ENCODE measurements at places on chromosomes 1 and 21.

DNA sequence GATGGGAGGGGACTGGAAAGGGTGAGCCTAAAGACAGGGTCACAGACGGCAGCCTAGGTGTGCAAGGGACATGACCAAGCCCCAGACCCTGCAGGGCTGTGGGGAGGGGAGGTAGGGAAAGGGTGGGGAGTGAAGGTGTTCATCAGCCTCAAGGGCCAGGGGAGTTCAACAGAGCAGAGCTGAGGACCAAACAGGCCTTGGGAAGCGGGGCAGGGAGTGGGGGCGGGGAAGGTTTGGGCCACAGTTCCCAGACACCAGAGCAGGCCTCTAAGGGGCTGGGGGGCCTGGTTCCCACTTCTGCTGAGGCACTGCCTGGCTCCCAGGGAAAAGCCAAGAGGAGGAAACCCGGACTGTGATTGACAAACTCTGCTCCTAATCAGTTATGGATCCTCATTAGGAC lies 456.3 kb downstream of the MATN1 start:
- no peaks in the 10 kb centered on the region for H3K36me3 ChIP-seq
- H3K27ac ChIP-seq, result no peak overlapping the region
- no peak overlapping the region for H3K4me3 ChIP-seq
- no peaks in the 10 kb centered on the region for H3K27me3 ChIP-seq
- no peak for DNase-seq
- H3K4me1 ChIP-seq, result no peaks in the 10 kb centered on the region

GRCh38 chr1:28144203-28145135 lies 32.0 kb downstream of the PTAFR start:
- H3K36me3 ChIP-seq, result no peaks in the 10 kb centered on the region
- no peaks in the 10 kb centered on the region for H3K27me3 ChIP-seq
- no peak overlapping the region for H3K27ac ChIP-seq
- DNase-seq, result no peak

- no peaks in the 10 kb centered on the region for H3K27me3 ChIP-seq
- no peak for DNase-seq
- no peak overlapping the region for H3K27ac ChIP-seq
- no peak overlapping the region for H3K4me3 ChIP-seq
Observed at GRCh38 chr21:9753943-9754342, 767.4 kb upstream of the TPTE start.

GRCh38 chr1:179810367-179810715 lies 67.2 kb downstream of the FAM163A start:
- DNase-seq, result no peak
- no peaks in the 10 kb centered on the region for H3K4me1 ChIP-seq
- no peak overlapping the region for H3K4me3 ChIP-seq
- no peaks in the 10 kb centered on the region for H3K36me3 ChIP-seq
- H3K27ac ChIP-seq, result no peak overlapping the region
- H3K27me3 ChIP-seq, result no peaks in the 10 kb centered on the region

- H3K27ac ChIP-seq, result no peak overlapping the region
- peaks cover 9% of the 10 kb centered on the region for H3K27me3 ChIP-seq
- H3K36me3 ChIP-seq, result no peaks in the 10 kb centered on the region
Observed at GRCh38 chr1:165456114-165456513, 11.2 kb upstream of the RXRG start.

DNA sequence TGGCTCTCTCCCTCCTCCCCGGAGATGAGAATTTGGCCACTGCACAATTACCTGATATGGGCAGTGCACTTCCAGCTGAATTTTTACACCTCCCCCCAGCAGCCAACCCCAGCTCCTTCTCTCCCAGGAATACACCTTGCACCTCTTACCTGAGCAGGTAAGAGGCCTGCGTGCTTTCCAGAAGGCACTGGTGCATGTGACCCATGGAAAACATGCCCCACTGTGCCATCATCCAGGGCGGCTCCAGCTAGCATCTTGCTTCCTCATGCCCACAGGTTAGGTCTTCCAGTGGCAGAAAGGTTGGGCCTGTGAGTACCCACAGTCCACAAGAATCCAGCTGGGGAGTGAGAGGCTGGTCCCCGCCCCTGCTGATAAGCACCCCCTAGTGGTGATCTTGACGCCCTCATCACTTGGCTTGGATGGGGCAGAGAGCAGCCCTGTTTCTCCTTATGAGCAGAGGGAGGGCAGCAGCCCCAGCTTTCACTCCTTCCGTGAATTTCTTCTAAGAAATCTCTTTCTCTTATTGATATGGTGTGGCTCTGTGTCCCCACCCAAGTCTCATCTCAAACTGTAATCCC lies 57.8 kb downstream of the EDARADD start:
- no peak for DNase-seq
- no peaks in the 10 kb centered on the region for H3K27me3 ChIP-seq
- no peaks in the 10 kb centered on the region for H3K4me1 ChIP-seq

DNA sequence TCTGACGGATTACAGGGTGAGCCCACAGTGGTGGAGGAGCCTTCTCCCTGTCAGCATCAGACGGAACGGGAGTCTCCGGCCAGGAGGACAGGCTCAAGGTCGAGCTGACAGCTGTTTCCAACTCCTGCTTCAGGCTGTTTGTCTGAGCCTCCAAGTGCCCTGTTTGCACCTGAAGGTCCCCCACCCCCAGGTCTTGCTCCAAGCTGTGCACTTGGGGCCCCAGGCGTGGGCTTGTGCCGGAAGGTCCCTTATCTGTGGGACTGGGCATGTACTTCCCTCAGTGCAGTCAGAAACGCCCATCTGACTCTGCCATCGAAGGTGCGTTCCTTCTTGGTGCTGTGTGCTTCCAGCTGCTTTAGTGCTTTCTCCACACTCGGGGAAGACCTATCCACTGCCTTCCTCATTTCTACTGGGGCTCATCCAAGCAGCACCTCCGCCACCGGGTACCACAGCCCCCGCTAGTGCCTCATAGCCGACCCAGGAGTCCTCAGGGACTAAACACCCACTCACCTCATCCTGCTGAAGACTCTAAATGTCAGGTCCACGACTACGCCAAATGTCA lies 29.5 kb upstream of the CR2 start:
- no peaks in the 10 kb centered on the region for H3K36me3 ChIP-seq
- H3K4me3 ChIP-seq, result no peak overlapping the region
- no peaks in the 10 kb centered on the region for H3K4me1 ChIP-seq
- no peak overlapping the region for H3K27ac ChIP-seq
- no peak for DNase-seq

DNA sequence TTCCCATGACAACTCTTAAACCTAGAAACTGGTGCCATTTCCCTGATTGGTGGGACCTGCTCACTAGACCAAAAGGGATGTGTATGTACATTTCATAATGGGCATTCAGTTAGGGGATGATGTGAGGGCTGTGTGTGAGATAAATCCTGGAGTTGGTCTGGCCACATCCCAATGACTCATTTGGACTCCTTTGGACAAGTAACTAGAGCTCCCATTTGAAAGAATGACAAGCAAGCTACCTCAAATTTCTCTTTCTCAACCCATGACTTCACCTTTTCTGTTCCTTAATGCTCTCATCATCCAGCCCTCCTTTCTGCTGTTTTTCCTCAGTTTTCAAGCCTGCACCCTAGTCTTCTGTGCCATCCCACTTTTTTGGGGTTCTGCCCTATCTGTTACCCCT lies 27.9 kb downstream of the EBNA1BP2 start:
- DNase-seq, result no peak
- no peak overlapping the region for H3K27ac ChIP-seq
- peaks cover 7% of the 10 kb centered on the region for H3K4me1 ChIP-seq
- H3K4me3 ChIP-seq, result no peak overlapping the region
- no peaks in the 10 kb centered on the region for H3K27me3 ChIP-seq

DNA sequence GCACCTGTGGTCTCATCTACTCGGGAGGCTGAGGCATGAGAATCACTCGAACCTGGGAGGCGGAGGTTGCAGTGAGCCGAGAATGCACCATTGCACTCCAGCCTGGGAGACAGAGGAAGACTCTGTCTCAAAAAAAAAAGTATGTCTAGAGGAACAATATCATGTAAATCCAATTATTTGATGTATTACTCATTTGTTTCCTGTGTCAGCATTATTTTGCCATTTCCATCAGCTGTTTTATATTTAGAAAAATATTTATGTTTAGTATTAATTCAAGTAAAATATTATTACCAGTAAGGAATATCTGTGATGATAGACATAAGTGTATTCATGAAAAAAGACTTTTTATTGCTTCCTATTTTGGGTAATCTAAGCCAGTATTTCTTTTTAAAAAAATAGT lies 13.0 kb downstream of the TDRKH start:
- no peak for DNase-seq
- no peaks in the 10 kb centered on the region for H3K27me3 ChIP-seq
- no peaks in the 10 kb centered on the region for H3K36me3 ChIP-seq
- no peak overlapping the region for H3K27ac ChIP-seq

DNA sequence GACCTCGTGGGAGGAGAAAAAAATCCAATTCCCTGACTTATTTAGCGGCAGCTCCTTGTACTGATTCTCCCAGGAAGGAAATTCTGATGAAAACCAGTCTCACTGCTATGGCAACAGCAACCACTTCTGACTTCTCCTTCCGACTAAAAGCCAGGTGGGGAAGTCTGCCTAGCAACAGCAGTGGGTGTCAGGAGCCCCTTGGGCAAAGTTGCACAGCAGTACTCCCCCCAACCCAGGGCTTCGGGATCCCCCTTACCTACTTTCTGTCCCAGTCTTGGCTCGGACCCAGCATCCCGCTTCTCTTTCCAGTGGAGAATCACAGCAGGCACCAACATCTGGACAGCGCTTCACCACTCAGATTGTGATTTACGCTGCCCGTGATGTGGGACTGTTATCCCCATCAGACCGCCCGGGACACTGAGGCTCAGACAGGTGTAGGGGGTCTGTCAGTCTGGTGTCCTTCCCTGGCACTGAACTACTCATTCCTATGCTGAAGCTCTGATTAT lies 24.6 kb downstream of the NKAIN1 start:
- no peak for DNase-seq
- H3K27ac ChIP-seq, result no peak overlapping the region
- H3K36me3 ChIP-seq, result no peaks in the 10 kb centered on the region

DNA sequence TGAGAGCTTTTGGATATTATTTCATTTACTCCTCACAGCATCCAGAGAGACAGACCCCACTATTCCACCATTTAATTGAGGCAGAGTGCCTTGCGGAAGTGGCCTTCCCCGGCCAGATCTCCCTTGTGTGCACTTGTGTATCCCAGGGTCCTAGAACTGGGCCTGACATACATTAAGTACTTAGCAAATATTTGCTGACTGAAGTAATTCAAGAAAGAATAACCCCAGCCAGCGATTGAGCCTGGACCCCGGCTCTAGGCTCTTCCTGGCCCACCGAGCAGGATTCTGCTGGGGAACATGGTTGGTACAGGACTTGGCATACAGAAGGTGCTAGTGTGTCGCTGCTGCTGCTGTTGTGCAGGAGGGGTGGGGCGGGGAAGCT lies 8.4 kb downstream of the DMRTA2 start:
- H3K4me3 ChIP-seq, result no peak overlapping the region
- H3K27me3 ChIP-seq, result no peaks in the 10 kb centered on the region
- H3K36me3 ChIP-seq, result no peaks in the 10 kb centered on the region
- peaks cover 5% of the 10 kb centered on the region for H3K4me1 ChIP-seq
- H3K27ac ChIP-seq, result no peak overlapping the region
- DNase-seq, result no peak

GRCh38 chr1:3174487-3175247 lies 105.7 kb downstream of the PRDM16 start:
- no peaks in the 10 kb centered on the region for H3K36me3 ChIP-seq
- no peak for DNase-seq
- no peak overlapping the region for H3K4me3 ChIP-seq
- peak overlapping the region; percentile 43 for H3K27ac ChIP-seq

- no peaks in the 10 kb centered on the region for H3K36me3 ChIP-seq
- peak overlapping the region; percentile 86 for H3K4me3 ChIP-seq
- peaks cover 5% of the 10 kb centered on the region for H3K4me1 ChIP-seq
- no peaks in the 10 kb centered on the region for H3K27me3 ChIP-seq
- no peak overlapping the region for H3K27ac ChIP-seq
Observed at GRCh38 chr1:64472805-64473204, 2.9 kb downstream of the CACHD1 start.

DNA sequence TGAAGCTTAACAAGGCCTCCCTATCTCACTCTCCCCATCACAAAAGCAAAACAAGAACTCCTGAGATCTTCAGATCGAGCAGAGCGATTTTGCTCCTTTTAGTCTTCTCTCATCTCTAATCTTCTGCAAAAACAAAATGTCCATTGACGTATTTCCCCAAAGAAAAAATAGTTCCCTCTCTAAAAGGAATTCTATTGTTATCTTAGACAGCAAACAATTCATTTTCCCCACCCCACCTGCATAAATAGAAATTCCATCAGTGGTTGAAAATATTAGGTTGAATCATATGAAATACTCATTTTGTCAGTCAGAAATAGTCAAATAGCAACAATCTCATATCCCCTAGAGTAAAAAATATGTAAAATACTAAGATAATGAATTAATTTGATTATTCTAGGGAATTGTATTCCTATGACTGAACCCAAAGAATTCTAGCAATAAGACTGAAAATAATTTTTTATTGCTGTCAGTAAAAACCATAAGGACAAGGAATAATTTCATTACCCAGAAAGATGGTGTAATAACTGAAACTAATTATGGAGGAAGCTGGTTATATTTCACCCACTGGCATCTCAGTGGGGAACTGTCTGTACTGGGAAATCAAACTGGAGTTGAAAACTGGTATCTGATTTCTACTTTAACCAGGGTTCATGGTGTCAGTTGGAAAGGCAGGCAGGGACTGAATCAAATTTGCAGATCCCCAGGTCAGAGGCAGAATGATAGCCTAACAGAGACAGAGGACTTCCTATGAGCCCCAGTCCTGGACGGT lies 51.3 kb downstream of the RHOU start:
- DNase-seq, result no peak
- H3K36me3 ChIP-seq, result no peaks in the 10 kb centered on the region
- H3K27me3 ChIP-seq, result no peaks in the 10 kb centered on the region
- H3K27ac ChIP-seq, result no peak overlapping the region

- no peak for DNase-seq
- H3K36me3 ChIP-seq, result no peaks in the 10 kb centered on the region
- H3K27me3 ChIP-seq, result peaks cover 7% of the 10 kb centered on the region
- H3K27ac ChIP-seq, result peak within 1 kb of the TSS; percentile 57
Observed at GRCh38 chr1:79006564-79006963, at the start of gene ADGRL4. Gene ADGRL4 (minus strand): TSS chr1:79006730. CDS start chr1:79006654, 76 bp downstream.

GRCh38 chr1:2427051-2427450 lies 14.7 kb upstream of the PEX10 start:
- H3K36me3 ChIP-seq, result no peaks in the 10 kb centered on the region
- no peaks in the 10 kb centered on the region for H3K27me3 ChIP-seq
- peaks cover 50% of the 10 kb centered on the region for H3K4me1 ChIP-seq
- H3K4me3 ChIP-seq, result no peak overlapping the region
- no peak overlapping the region for H3K27ac ChIP-seq

GRCh38 chr21:46153247-46154154 lies 1.9 kb downstream of the FTCD start:
- H3K27me3 ChIP-seq, result no peaks in the 10 kb centered on the region
- H3K4me1 ChIP-seq, result peaks cover 9% of the 10 kb centered on the region
- DNase-seq, result no peak
- no peak overlapping the region for H3K27ac ChIP-seq
- no peak overlapping the region for H3K4me3 ChIP-seq
- H3K36me3 ChIP-seq, result no peaks in the 10 kb centered on the region

DNA sequence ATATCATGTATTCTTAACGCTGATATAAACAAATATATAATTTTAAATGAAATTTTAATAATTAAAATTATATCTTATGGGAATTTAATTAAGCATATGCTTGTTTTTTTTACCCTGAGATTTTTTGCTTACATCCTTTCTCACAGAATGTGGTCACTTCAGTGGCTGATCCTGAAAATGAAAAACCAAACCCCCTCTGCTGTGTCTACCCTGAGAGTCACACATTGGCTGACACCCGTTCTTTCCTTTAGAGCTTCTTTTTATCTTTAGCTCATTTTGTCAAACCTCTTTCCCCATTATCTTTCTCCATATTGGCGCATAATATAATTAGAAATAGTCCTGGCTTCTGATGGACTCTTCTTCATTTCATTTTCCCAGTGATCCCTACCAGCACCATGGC lies 10.8 kb upstream of the CACYBP start:
- H3K27me3 ChIP-seq, result no peaks in the 10 kb centered on the region
- H3K4me1 ChIP-seq, result no peaks in the 10 kb centered on the region
- no peak for DNase-seq
- no peak overlapping the region for H3K4me3 ChIP-seq
- H3K36me3 ChIP-seq, result no peaks in the 10 kb centered on the region
- H3K27ac ChIP-seq, result no peak overlapping the region

Measured in esophagus squamous epithelium (tissue), 5 donors.